ENCODE measurements at places on chromosomes 16 and 17.

DNA sequence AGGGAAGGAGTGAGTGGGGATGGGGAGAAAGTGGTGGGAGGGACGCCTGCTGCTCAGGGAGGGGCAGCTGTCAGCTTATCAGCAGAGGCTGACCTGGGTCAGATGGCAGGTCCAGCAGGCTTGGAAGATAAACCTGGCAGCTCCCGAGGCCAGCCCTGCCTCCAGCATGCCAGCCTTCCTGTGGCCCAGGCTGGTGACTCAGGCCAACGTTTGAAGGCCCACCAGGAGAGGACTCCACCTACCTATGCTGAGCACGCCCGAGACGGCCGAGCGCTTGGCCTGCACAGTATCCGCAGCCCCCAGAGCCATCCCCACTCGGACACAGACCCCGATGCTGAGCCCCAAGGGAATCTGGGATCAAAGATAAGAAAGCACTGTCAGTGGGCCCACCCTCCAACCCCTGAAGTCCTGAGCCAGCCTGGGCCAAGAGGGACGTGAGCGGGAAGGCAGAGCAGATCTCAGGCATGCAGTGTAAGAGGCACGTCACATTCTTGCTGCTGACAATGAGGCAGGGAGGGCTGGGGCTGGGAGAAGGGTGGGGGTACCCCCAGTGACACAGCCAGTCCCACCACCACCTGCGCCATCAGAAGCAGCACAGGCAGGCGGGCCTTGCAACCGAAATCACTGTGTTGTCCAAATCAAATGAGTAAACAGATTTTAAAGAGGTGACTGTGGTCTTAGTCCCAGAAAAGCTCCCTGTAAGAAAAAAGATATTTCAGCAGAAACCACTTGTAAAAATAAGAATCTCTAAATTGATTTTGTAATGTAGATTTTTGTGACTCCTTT, 12.4 kb downstream of the SLC47A2 start:
- DNase-seq = no peak

DNA sequence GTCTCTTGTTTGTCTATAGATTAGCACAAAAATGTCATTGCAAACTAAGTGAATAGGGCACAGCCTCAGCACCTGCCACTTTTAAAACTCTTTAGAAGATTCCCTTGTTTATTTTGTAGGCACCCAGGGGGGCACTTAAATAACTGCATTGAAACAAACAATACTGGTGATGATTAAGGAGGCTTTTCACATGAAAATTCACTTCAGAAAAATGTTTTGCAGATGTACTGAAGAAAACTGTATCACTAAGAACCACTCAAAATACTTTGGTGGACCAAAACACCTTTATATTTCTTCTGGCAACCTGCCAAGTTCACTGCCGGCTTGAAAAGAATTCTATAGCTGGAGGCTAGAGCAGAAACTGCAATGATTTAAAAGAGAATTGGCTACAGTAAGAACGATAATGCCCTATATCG, 281.5 kb downstream of the TOX3 start:
- no peak for DNase-seq

- DNase-seq = no peak
Observed at GRCh38 chr16:3793161-3793576, 75.8 kb upstream of the TRAP1 start.

DNA sequence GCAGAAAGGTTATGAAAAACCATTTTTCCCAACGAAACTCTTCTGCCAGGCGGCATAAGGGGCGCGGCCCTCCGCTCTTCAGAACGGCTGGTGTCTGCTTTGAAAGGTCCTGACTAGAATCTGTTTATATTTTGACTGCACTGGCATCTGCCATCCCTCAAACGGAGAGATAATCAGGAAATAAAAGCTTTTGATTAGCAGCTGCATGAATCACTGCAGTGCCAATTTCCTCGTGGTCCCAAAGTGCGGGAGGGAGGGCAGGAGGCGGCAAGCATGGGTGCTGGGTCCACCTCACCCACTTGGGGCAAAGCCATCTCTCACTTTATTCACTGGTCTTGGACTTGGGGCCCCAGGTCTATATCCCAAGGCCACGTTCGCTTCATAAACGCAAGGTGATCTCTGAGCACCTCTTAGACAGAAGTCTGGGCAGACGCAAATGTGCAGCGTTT, 49.7 kb downstream of the TBC1D16 start:
- no peak for DNase-seq

- DNase-seq = no peak
Observed at GRCh38 chr16:31880322-31880979, 6.8 kb downstream of the ZNF267 start.

GRCh38 chr17:83089328-83090132, 10.1 kb downstream of the METRNL start:
- no peak for DNase-seq

- DNase-seq = no peak
Observed at GRCh38 chr17:73691321-73691766, 47.1 kb upstream of the SDK2 start.

DNA sequence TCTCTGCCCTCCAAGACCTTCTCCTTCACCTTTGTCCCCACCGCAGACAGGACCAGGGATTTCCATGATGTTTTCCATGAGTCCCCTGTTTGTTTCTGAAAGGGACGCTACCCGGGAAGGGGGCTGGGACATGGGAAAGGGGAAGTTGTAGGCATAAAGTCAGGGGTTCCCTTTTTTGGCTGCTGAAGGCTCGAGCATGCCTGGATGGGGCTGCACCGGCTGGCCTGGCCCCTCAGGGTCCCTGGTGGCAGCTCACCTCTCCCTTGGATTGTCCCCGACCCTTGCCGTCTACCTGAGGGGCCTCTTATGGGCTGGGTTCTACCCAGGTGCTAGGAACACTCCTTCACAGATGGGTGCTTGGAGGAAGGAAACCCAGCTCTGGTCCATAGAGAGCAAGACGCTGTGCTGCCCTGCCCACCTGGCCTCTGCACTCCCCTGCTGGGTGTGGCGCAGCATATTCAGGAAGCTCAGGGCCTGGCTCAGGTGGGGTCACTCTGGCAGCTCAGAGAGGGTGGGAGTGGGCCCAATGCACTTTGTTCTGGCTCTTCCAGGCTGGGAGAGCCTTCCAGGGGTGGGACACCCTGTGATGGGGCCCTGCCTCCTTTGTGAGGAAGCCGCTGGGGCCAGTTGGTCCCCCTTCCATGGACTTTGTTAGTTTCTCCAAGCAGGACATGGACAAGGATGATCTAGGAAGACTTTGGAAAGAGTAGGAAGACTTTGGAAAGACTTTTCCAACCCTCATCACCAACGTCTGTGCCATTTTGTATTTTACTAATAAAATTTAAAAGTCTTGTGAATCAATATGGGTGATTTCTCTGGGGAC, 12.2 kb downstream of the CX3CL1 start:
- DNase-seq = no peak

Measured in activated T-cell treated with anti-CD3 and anti-CD28 coated beads for 4 hours (primary cell).